Activated CD4-positive, alpha-beta T cell treated with anti-CD3 and anti-CD28 coated beads, Interleukin-2, amount 50 U/mL, for 48 hours (primary cell): ENCODE measurements at places on chromosomes 6 and 20.

DNA sequence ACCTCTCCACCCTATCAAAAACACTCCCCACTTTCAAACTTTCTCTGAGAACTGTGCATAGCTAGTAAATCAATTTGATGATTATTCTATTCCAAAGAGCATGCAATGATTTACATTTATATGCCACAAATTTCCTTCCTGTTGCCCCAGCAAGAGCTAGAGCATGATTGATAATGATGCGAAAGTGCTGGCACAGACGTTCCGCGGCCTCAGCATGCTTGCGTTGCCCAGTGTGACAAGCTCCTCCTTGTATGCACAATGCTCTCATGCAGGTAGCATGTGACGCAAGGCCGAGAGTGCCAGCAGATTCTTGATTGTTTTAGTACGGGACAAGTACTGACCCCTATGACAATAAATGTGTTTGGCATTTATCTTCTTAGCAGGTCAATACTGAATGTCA is 696.3 kb upstream of the SLC35B3 start:
- DNase-seq = no peak

DNA sequence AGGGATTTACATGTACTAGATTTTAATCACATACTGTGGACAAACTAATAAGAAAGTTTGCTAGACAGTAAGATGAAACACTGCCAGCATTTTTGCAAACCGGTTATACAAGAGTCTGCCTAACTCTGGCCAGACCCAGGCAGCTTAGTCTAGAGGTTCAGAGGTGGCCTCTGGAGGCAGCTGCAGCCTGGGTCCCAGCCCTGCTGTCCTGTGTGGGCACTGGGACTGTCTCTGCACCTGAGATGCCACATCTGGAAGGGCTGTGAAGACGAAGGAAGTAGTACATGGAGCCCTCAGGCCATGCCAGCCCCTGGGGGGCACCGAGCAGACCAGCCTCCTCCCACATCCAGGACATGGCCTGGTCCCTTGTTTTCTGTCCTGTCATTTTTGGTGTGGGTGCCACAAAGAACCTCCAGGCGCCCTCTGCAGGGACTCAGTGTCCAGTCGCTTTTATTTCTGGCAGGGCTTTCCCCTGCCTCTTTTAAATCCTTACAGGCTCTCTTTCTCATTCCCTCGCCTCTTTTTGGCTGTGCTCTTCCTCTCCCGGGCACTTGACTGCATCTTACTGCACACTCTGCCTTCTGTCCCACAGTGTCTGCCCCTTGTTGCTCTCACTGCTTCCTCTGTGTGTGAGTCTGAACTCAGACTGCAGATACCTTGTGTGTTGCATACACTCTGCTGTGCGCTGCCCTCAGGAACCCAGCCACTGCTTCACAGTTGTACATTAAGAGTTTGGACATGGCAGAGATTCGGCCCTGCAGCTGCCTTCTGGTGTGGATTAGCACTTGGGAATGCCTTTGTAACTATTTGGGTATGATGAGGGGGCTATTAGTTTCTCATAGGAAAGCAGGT is 216.7 kb downstream of the ZDHHC14 start:
- peak; percentile 59 for DNase-seq

DNA sequence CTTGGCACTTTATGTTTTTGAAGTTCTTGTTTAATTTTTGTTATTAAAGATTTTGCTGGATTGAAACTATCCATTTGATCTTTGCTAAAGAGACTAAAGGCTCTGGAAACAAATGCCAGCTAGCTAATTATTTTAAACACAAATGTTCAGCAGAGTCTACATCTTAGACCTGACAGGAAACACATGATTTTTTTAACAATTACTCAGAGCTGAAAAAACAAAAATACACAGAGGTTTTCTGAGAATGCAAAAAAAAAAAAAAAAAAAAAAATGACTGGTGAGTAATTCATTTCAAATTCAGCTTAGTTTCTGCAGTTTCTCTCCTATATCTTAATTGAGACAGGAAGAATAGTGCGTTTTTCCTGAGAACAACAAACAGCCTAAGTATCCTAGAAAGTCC is 448.0 kb downstream of the TENT5A start:
- DNase-seq = no peak

DNA sequence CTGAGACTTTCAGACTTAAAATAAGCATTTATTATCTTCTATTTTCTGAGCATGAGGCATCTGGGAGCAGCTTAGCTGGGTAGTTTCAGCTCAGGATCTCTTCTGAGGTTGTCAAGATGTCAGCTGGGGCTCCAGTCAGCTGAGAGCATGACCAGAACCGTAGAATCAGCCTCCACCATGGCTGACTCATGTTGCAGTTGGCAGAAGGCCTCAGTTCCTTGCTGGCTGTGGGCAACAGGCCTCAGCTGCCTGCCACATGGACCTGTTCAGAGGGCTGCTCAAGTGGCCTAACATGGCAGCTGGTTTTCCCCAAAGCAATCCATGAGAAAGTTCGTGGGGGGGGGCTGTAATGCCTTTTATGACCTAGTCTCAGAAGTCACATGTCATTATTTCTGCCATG is 142.3 kb downstream of the LY86 start:
- no peak for DNase-seq

DNA sequence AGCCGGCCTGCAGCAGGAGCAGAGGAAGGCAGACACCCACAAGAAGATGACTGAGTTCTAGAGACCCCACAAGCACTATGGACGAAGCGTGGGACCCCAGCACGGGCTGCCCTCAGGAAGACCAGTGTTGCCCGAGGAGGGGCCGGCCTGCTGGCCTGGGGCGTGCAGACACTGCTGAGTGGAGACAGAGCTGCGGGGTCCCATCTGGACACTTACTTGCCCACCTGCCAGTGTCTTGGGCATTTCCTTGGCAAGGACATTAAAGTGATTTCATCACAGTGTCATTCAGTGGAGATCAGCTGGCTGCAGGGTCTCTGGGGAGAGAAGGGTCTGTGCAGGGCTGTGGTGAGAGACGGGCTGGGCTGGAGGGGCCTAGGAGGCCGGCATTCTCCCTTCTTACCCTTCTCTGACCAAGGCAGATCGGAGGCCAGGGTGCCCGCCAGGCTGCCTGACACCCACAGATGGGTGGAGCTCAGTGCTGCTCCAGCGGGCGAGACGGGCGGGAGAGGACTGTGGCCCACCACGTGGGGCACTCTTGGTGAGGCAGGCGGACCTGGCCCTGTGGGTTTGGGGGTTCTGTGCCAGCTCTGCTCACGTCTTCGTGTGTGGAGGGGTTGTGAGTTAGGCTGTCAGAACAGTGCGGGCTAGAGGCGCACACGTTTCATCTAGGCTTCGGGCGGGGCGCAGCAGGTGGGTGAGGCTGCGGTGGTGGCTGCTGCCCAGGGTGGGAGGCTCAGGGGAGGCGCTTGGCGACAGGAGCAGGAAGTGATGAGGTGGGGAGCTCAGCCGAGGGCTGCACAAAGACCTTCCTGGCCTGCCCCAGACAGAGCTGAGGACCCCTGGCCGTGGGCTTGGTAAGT is at the start of gene LIME1:
TSS of gene LIME1 (plus strand) at position 806 of the 860 bp plus-strand sequence. CDS start 886 bp downstream, outside the sequence.
- peak; percentile 58 for DNase-seq

- DNase-seq = peak; percentile 55
These were observed 667 bp downstream of the STX11 start for GRCh38 chr6:144150710-144151657.

DNA sequence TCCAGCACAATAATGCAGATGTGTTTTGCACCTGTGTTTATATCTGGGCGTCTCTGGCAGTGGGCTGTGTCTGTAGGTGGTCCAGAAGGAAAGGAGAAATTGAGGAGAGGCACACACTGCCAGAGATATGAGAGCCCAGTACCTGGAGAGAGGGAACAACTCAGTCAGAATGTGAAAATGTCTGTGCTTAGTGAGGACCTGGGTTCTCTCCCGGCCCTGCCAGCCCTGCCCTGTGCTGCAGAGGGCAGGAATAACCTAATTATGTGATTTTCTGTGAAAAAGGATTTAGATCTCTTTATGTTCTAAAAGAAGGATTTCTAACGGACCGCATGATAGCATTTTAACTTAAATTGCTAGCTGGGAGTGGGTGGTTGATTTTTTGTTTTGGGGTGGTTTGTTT is 8.3 kb upstream of the EXOC2 start:
- no peak for DNase-seq
